Parietal lobe (tissue), 2 donors: ENCODE measurements at places on chromosomes 1 and 21. TPM values are rescaled to one million over a fixed set of nuclear protein-coding genes. Genes with fewer than 3 reads are reported as not detected.

The PLA2G2D gene
- not detected for total RNA-seq

The CAMK1G gene
- 2.8 TPM for total RNA-seq

The SPATA17 gene
- 3.1 TPM for total RNA-seq

The NMNAT2 gene
- total RNA-seq, result 73.2 TPM

The GJA4 gene
- total RNA-seq, result 1.6 TPM

The CERS2 gene
- 36.0 TPM for total RNA-seq

The CRP gene
- not detected for total RNA-seq

The LRRIQ3 gene
- 1.3 TPM for total RNA-seq

The BEST4 gene
- 0.94 TPM for total RNA-seq
